ENCODE measurements at places on chromosomes 6 and 20.

DNA sequence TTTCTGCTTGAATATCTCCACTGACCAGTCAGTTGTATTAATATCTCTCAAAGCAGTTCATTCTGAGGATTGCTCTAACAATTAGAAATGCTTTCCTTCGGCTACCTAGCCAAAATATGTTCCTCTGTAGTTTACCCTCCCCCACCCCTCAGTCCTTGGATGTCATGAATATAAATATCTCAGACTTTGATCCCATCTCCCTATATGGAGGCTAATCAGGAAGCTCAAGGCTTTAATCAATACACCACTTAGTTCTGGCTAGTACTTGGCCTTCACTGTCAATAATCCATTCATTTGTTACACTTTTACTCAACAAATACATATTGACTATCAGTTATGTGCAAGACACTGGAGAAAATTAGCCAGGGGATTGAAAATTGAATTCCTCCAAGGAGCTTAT, 60.1 kb downstream of the CLIC5 start:
- no peak for DNase-seq

GRCh38 chr6:89972025-89972381, 77.7 kb downstream of the GJA10 start:
- DNase-seq: no peak

DNA sequence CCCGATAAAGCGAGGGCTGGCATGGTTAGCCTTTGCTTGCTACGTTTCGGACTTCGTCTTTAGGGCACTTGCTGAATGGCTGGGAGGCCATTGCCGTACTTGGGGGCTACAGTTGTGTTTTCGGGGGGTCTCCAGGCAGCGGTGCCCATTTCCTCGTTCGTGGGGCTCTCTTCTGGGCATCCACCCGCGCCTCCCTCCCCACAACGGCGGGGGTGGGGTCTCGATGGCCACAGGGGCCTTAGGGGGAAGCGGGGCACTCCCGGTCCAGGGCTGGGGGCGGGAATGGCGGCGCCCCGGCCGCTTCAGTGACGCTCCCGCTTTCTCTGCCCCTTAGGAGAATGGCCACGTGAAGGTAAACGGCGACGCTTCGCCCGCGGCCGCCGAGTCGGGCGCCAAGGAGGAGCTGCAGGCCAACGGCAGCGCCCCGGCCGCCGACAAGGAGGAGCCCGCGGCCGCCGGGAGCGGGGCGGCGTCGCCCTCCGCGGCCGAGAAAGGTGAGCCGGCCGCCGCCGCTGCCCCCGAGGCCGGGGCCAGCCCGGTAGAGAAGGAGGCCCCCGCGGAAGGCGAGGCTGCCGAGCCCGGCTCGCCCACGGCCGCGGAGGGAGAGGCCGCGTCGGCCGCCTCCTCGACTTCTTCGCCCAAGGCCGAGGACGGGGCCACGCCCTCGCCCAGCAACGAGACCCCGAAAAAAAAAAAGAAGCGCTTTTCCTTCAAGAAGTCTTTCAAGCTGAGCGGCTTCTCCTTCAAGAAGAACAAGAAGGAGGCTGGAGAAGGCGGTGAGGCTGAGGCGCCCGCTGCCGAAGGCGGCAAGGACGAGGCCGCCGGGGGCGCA, 2.4 kb downstream of the MARCKS start:
- DNase-seq: peak; percentile 20

DNA sequence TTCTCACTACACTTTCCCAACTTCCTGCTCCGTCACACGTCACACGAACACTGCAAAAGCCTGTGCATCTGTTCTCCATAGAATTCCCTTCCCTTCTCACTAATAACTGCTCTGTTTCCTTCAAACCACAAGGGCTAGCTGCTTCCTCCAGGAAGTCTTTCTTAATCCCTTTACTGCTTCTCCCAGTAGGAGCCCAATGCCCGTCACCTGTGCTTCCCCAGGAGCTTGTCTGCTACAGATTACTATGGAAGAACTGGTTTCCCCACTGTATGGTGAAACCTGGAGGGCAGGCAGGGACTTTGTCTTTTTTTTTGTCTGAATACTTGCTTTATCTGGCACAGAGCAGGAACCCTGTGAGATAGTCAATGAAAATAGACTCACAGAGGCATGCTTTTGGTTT, 444.7 kb upstream of the MAP3K7 start:
- no peak for DNase-seq

DNA sequence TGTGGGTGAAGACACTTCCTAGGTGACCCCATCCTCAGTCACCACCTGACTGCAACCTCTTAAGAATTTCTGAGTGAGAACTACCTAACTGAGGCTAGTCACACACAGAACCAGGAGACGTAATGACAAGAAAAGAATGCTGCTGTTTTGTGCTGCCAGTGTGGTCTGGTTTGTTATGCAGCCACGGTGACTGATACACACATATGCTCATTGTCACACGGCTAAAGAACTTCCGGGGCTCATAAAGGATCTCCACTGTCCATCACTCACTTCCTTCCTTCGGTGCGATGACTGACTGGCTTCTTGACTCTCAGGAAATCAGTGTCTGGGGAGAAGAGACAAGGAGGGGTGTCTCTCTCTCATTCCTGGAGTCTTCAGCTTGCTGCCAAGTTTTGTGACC, 88.0 kb downstream of the SLC24A3 start:
- no peak for DNase-seq

GRCh38 chr6:89562093-89562973, 76.2 kb downstream of the LYRM2 start:
- no peak for DNase-seq

DNA sequence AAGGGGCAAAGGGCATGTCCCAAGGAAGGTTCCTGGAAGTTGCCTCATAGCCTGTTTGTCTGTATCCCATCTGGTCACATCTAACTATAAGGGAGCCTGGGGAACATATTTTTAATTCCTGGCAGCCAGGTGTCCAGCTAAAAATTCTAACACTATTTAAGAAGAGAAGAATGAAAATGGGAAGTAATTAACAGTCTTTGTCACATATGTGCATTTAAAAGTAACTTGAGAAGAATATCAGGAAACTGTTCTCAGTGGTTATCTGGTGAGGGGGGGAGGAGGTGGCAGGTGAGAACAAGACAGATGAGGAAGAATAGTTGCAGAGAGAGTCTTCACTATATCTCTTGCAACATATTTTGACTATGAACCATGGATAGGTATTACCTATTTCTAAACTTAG, 75.5 kb upstream of the ELOVL5 start:
- no peak for DNase-seq

- peak; percentile 76 for DNase-seq
These were observed 56.5 kb downstream of the CD40 start for GRCh38 chr20:46174469-46175126.

DNA sequence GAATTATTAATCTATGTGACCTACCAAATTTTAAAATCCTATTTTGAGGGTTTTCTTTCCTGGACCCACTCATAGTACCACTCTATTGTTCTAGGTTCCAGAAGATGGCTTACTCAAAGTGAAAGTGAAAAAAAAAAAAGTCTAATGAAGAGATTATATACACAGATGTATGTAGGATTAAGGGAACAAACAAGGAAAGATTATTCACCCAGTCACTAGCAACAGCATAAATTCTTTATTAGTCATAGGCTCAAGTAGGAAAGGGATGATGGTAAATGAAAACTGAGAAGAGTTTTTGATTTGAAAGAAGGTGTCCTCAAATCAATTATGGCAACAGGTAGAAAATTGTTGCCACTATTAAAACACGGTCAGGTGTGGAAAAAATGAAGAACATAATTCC, 923.7 kb downstream of the TBC1D32 start:
- no peak for DNase-seq

DNA sequence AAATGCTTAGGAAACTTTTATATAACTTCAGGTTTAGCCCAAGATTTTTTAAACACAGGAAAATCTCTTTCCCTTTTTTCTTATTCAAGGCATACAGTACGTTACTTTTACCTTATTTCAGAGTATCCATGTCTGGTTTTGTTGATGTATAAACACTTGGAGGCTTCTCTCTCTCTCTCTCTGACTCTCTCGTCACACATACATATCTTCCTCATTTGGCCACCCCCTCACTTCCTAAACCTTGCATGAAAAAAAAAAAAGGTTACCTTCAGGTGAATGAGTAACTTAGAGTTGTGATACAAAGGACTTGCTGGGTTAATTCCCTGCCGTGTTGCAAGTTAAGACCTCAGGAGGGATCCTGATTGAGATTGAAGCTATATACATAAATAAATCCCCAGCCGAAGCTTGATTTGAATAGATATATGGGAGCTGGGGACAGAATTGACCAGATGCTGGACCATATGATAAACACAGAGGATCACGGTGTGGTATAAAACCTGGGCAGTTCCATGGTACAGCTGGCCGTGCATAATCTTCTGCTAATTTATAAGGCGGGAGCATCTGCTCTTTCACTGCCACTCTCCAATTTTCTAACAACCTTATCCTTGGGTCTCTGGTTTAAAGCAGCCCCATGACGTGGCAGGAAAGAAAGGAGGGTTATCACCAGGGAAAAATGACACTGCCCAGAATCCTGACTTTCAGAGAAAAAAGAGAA, 55.1 kb upstream of the IL20RA start:
- peak; percentile 41 for DNase-seq

GRCh38 chr20:21615617-21616080, 89.8 kb upstream of the PAX1 start:
- DNase-seq: peak; percentile 67

DNA sequence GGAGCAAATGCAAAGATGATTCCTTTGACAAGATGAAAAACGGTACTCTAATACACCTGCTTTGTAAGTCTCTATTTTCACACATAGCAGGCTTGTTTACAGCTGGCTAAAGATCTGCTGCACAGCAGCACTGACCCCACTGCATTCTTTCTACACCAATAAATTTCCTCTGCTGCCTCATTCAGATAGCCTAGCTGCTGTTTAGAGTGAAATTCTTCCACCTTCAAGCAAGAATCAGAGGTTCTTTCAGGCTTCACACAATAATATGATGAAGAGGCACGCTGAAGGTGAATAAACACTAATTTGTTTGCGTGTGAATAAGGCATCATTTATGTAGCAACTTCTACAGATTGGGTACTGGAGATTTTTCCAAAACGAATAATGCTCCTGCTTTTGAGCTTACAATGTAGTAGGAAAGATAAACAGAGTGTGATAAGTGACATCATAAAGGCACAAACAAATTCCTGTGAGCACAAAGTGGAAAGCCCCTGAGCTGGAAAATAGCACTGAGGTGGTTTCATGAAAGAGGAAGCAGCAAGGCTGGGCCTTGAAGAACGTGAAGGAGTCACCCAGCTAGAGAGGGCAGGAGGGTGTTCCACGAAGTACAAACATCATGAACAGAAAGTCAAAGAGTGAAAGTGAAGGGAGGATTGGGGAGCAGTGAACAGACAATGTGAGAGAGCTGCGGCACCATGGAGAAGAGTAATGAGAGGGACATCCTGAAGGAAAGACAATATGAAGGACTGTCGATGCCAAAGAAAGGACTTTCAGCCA, 543.4 kb downstream of the CD83 start:
- DNase-seq: peak; percentile 56

DNA sequence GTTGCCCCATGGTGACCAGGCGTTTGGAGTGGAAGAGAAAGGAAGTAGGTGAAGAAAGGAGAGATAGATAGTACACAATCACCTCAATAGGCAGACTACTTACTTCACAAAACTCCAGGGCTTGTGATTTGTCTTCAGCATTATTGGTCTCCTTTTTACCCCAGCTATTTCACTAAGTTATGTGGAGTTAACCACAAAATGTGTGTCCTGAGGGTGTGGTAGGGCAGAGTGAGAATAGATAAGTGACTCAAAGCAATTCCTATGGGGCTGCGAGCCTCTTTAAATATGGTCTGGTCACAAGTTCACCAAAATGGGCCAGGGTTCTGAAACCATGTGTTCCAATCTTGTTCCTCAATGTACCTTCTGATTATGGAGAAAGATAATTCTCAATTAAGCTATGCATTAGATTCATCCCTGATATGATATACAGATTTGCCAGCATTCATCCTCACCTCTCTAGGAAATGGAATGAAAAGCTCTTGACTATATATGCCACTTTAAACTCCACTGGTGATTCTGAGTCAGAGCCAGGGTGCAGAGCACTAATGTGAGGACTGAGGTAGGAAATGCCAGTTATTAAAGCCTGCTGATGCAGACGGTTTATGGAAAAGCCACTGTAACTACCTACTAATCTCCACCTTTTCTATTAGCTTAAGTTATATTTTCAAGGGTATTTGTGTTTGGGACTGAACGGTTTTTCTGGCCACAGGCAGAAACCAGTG, 310.6 kb upstream of the MANEA start:
- DNase-seq: no peak

- no peak for DNase-seq
These were observed 176.5 kb downstream of the PHACTR1 start for GRCh38 chr6:12893036-12893435.

DNA sequence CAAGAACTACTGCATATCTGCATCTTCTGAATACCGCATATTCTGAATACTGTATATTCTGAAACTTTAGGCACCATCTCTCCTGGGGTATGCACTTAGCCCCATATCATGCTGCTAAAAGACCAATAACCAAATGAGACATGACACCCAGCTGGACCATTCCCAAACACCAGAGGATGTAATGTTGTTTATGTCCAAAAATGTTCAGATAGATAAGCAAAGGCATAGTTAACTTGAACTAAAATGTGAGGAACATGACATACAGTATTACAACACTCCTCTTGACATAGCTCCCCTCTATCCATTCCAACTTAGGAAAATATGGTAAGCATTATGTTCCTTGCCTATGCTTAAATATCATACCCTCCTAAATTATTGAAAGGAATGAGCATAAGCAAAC, 127.3 kb downstream of the TENT5A start:
- DNase-seq: no peak

- no peak for DNase-seq
These were observed 21.1 kb upstream of the ROS1 start for GRCh38 chr6:117446861-117447260.

DNA sequence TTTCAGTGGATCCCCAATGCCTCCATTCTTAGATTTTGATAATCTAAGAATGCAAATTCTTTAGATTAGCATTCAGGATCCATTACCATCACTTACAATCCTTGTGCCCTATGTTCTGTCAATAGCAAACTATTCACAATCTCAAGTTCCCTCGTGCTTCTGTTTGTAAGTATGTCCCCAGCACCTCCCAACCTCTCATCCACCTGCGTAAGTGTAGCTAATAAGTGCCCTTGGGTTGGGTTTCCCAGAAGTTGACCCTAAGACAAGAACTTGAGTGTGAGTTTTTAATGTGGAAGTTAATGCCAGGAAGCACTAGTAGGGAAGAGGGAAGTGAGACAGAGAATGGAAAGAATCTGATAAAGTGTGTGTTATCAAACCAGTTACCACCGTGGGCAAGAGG, 72.6 kb upstream of the PAK5 start:
- no peak for DNase-seq

DNA sequence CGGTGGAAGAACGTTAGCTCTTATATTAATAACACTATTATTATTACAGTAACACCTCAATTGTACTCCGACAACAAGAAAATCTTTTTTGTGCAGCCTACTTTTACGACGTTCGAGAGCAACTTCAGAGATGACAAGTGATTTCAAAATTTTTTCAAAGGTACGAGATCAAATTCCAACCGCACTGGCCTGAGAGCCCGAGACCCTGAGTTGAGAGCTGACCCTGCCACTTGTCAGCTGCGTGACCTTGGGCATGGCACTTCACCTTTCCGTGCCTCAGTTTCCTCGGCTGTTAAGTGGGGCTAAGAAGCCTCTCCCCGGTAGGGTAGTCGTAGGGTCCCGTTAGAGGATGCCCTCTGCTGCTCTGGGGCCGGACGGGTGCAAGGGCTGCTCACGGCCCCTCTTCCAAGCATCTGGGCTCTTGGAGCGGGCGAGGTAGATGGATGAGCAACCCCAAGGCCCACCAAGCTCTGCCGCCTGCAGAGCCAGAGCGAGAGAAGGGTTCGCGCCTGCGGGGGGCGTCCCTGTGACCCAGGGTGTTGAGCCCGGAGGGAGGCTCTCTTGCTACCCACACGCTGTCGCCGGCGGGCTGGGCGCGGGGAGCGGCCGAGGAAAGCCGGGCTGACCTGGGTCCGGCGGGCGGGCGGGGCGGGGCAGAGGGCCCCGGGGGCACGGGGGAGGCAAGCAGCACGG, 510 bp downstream of the NDRG3 start:
- no peak for DNase-seq

Measured in GM12865 (cell line).